ENCODE measurements at places on chromosomes 3 and 15.

DNA sequence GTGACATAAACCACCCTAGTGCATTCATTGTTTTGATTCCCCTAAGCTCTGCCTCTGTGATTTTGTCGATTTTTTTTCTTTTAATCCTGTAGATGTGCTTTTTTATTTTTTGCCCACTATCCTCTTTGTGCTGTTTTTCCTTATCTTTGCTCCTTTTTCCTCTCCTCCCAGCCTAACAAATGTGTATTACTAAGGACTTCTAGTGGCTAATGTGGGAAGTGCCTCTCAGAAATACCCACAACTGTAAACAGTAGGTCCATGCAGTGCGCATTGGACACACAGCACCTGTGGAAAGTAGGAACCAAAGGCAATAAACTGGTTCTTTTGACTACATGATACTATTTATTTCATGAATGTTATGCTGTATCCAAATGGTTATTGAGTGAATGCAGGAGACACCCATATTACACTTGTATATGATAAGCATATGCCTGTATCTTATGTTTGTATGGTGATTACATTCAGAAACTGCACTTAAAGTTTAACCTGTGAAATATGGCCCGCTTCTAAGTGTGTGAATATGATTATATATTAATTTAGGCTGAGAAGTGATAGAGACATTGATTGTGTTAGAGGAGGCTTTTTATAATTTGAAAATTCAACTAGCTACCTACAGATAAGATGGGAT is 147.8 kb downstream of the PLCL2 start:
- no peak for DNase-seq

GRCh38 chr15:75112278-75112847 is 89.0 kb downstream of the PPCDC start:
- no peak for DNase-seq

GRCh38 chr3:127472506-127472905 is 118.0 kb downstream of the TPRA1 start:
- no peak for DNase-seq

DNA sequence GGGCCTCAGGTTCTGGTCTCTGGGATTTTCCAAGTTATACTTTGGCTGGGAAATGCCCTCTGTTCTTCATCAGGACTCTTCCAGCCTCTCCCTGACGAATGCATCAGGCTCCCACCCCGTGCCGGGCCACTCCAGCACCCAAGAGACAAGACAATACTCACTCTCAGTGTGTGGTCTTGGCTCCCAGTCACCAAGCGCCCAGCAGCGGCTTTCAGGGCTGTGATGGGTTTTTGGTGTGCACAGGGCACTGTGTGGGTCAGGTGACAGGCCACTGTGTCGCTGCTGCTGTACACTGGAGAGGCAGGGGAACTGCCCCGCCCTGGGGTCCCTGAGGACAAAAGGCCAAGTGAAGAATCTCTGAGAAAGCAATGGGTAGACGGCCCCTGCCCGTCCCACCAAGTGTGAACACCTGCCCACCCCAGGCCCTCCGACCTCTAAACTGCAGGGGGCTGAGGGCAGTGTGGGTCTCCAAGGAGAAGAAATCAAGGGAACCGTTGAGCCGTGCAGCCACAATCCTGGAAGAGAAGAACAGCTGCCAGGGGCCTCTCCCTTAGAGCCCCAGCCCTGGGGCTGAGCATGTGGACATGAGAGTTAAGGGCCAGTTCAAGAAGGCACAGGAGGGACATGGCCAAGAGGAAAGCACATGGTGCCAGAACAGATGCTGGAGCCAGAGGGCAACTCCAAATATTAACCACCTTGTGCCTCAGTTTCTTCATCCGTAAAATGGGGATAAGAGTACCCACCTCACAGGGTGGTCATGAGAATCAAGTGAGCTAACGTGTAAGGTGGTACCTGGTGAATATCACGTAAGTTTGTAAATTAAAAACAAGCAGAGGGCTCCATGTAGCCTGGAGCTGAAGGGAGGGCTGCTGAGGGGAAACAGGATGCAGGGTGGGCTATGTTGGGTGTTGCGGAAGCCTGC is 34.1 kb downstream of the PTPN23 start:
- no peak for DNase-seq

- no peak for DNase-seq
Observed at GRCh38 chr15:29670998-29671981, 151.0 kb downstream of the TJP1 start.

GRCh38 chr3:55608301-55608937 is 121.3 kb upstream of the WNT5A start:
- DNase-seq: no peak

GRCh38 chr3:156732715-156733421 is 58.5 kb downstream of the TIPARP start:
- DNase-seq: no peak

All from GM04504 (cell line).